Brain microvascular endothelial cell (primary cell): ENCODE measurements at places on chromosomes 5 and 9.

- no peak for DNase-seq
Observed at GRCh38 chr5:3393920-3394597, 201.6 kb upstream of the IRX1 start.

DNA sequence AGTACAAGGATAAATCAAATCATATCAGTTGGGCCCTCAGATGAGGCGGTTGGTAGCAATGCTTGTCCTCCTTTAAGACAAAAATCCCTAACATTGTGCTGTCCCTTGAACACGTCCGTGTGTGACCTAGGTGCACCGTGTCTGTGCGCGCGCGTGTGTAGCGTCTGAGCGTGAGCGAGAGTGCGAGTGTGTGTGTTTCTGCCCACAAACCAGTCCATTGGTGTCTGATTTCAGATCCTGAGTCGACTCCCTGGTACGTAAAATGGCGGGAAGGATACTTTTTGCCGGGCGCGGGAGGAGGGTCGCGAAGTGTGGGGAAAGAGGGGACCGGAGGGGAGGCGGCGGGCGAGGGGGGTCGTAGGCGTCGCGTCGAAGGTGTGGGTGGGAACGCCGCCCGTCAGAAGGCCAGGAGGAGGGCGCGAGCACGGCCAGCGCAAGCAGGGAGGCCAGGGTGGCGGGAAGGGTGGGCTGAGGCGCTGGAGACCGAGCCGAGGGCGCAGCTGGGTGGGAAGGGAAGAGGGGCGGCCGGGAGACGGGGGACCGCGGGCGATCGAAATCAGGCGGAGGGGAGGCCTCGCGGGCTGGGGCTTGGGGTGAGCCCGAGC lies 8.9 kb downstream of the OTP start:
- no peak for DNase-seq

- DNase-seq = no peak
Observed at GRCh38 chr5:181222630-181223057, 437 bp upstream of the TRIM41 start.

DNA sequence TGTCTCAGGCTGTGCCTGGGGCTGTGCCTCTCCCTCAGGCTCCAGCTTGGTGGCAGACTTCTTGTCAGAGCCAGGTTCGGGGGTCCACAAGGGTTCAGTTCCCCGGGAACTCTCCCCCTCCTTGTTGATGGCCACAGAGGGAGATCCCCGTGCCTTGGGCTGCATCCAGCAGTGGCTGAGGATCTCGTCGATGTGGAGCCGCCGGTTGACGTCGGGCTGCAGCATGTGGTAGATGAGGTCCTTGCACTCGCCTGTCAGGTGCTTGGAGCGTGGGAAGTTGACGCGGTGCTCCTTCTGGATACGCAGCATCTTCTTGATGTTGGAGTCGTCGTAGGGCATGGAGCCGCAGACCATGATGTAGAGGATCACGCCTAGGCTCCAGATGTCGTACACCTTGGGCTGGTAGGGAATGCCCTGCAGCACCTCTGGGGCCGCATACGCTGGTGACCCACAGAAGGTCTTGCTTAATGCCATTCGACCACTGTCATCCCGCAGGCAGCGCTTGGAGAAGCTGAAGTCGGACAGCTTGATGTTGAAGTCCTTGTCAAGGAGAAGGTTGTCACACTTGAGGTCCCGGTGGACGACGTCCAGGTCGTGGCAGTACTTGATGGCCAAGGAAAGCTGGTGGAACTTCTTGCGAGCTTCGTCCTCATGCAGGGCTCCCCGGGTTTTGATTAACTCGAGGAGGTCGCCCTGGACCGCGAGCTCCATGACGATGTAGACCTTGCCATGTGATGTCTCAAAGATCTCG lies 752 bp downstream of the TSSK1B start:
- no peak for DNase-seq

GRCh38 chr9:126788046-126788445 lies 16.8 kb upstream of the ZBTB43 start:
- no peak for DNase-seq

GRCh38 chr9:109399258-109399767 lies 78.5 kb upstream of the EPB41L4B start:
- no peak for DNase-seq

DNA sequence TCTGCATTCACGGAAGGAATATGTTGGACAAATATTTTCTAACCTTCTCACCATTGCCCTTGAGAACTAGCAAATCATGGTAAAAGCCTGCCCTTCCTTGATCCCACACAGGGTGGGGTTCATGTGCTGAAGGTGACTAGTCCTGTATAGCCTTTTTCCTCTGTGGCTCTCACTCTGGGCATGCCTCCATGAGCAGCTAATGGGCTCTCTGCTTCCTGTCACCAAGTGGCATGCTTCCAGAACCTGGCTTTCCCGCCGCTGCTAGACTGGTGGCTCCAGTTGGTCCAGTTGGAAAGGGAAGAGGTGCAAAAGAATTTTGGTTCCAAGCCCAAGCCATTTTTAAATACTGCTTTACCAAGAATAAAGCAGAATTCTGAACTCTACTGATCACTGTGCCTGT lies 35.5 kb downstream of the FBXO10 start:
- no peak for DNase-seq

- peak; percentile 12 for DNase-seq
Observed at GRCh38 chr5:124819201-124819600, 72.8 kb upstream of the ZNF608 start.

DNA sequence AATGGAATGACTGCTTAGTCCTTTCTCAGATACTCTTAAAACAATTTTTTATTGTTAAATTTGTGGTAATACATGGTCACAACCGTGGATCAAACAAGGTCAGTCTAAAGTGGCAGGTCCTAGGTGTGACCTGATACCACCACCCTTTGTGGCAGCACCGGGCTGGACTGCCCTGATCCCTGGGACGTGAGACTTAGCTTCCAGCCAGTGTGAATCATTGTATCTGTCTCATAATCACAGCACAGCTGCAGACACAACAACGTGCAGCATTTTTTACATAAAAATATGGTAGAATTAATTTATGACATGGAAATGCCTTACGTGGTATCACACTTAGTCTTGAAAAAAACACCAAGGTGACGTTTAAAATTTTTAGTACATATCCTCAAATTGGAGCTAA lies 7.8 kb downstream of the TOR1B start:
- DNase-seq = no peak

GRCh38 chr5:170439944-170440269 lies 50.7 kb upstream of the KCNMB1 start:
- DNase-seq = no peak

- no peak for DNase-seq
Observed at GRCh38 chr5:54480296-54480695, 24.8 kb downstream of the HSPB3 start.

GRCh38 chr5:40405996-40406740 lies 273.5 kb upstream of the PTGER4 start:
- no peak for DNase-seq

DNA sequence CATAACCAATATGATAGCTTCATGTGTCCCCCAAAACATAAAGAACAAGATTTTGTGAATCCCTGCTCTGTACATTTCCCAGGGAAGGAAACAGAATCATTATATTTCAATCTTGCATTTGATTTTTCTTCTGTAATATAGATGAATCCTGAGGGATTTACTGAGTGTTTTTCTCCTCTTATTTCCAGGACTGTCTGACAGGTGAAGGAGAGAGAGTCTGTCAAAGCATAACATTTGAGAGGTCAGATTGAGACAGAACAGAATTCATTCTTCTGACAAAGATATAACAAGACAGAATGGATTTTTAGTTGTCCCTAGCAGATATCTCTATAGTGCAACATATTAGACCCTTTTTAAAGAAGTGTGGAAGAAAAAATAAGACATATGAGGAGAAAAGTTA lies 354.5 kb upstream of the IZUMO3 start:
- no peak for DNase-seq

GRCh38 chr9:86977205-86977835 lies 30.0 kb upstream of the GAS1 start:
- DNase-seq = peak; percentile 22

DNA sequence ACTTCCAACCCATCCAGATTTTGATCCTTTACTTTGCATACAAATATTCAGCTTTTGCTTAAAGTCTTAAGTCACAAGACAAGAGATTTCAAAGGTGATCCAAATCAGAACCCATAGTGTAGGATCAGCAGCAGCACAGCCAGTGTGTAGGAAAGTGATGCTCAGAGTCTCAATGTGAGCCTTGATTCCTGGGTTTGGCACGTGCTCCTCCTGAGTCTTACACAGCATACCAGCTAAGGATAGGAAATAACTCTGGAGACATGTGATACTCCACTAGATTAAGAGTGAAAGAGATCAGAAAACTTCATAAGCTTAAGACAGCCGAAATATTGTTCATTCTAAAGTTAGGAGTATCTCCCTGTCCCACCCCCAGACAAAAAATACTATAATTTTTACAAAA lies 344.9 kb downstream of the SEMA5A start:
- DNase-seq = no peak

GRCh38 chr5:177471610-177472356 lies 1.7 kb downstream of the DBN1 start:
- peak; percentile 68 for DNase-seq

DNA sequence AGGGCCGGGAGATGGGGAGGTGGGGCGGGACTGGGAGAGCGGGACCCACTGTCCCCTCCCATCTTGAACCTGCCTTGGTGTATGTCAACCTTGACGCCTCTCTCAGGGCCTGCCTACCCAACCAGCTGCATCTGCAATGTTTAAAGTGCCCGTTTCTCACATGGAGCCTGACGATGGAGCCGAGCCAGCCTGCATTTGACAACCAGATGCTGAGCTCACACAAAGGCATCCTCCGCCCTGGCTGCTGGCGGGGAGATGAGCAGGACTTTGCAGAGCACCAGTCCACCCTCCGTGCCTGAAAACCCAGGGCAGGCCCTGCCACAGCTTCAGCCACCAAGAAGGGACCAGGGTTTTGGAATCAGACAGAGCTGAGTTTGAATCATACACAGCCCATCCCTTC lies 141.1 kb upstream of the SMIM23 start:
- DNase-seq = no peak

GRCh38 chr5:139762615-139763170 lies 32.9 kb upstream of the PSD2 start:
- no peak for DNase-seq

- no peak for DNase-seq
Observed at GRCh38 chr5:143026380-143026779, 256.2 kb downstream of the ARHGAP26 start.

GRCh38 chr9:89658931-89659330 lies 54.1 kb downstream of the GADD45G start:
- DNase-seq = no peak

- DNase-seq = no peak
Observed at GRCh38 chr9:135693265-135693664, 6.0 kb downstream of the SOHLH1 start.

DNA sequence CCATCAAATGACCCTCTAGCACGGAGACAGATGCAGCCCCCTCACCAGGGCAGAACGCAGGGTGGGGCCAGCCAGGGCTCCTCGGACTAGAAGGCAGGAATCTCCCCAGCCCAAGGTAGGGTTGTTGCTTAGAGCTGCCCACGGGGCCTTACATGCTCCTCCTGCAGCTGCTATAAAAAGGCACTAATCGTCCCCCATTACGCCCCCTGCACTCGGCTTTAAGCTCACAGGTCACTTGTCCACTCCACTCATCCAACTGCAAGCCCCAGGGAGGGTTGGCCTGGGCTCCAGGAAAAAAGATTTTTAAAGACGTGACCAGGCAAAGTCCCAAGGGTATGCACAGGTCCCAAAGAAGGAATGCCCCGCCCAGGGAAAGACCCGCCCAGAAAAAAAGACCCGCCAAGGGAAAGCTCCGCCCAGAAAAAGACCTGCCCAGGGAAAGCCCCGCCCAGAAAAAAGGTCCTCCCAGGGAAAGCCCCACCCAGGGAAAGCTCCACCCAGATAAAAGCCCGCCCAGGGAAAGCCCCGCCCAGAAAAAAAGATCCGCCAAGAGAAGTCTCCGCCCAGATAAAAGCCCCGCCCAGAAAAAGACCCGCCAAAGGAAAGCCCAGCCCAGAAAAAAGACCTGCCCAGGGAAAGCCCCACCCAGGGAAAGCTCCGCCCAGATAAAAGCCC lies 11.1 kb downstream of the GRIN1 start:
- DNase-seq = no peak

DNA sequence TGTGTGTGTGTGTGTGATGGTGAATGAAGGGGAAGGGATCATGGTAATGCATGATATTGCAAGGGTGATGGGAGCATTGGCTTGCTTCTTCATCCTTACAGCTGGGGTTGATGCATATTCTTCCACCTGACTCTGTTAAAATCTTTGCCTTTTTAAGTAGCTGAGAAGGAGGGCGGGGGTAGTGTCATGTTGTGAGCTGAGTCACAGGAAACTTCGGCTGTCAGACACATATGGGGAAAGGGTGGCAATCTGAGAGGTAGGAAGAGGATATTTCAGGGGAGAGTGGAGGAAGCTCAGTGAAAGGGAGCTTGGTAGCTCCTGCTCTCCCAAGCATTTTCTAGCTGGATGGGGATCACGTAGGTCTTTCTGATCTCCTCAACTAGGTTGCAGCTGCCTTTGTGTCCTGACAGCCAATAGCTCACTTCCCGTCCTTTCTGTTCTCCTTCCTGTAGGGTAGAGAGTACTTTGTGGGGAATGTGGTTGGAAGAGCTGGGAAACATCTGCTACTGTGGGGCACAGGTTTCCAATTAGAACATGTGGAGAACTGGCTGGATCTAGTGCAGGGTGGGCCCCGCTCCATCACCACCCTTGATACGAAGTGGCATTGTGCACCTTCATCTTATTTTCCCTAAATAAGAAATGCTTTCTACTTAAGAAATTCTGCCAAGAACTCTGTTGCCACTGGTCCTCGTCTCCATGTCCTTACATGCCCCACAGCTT lies 18.1 kb upstream of the CLK4 start:
- DNase-seq = peak; percentile 74

DNA sequence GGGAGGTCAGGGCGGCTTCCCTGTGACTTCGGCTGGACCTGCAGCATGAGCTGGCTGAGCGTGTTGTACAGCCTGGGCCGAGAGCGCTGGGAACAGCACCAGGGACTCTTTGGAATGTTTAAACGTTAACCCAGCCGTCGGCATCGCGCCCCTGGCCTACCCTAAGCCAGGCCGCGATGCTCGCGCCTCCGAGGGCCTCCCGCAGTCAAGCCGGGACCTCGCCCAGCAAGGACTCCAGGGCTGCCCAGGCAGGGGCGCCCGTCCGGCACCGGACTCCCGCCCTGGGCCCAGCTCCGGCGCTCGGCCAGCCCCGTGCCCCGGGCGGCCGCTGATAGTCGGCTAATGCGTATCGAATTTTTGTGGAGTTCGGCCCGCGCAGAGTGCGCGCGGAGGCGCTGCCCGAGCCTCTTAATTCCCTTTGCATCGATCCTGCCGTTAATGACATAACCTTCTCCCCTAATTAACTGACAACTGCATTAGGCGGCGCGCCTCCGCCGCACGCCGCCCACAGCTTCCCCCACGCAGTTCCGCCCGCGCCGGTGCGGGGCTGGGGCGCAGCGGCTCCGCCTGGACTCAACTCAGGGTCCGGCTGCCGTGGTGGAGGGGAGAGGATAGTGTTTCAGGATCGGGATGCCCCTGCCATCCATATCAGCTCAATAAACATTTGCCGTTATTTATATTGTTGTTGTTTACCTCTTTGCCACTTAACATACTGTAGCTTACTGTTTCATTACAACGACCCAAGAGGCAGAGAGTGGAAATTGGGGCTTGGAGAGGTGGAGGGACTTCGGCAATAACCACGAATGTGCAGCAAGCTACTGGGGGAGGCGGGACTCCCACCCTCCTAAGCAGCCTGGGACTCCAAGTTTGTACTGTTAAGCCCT lies 28.8 kb upstream of the CDC23 start:
- no peak for DNase-seq

- DNase-seq = no peak
Observed at GRCh38 chr9:112326194-112326593, 7.2 kb downstream of the PTBP3 start.

- DNase-seq = no peak
Observed at GRCh38 chr5:149006426-149006825, 56.4 kb downstream of the SH3TC2 start.
